ENCODE measurements at places on chromosomes 1 and 21.

DNA sequence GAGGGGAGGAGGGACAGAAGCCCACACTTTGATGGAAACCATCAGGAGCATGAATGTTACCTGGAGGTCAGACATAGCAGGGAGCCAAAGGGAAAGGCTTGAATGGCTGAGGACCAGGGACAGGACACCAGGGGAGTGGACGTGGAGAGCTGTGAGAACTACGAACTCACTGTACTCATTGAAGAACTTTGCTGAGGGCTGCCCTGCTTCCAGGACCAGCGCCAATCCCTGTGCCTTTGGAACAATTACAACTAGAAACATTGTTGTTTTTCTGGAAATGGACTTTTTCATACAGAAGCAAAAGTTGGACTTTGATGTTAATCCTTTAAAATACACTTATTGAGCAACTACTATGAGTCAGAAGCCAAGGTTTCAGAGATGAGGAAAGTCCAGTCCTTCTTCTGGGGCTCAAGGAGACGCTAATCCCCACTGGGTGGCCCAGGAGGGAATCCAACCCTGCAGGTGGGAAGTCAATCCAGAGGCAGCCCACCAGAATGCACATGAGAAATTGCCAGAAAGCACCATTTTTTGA, 12.9 kb downstream of the TSPAN2 start:
- DNase-seq, result no peak

DNA sequence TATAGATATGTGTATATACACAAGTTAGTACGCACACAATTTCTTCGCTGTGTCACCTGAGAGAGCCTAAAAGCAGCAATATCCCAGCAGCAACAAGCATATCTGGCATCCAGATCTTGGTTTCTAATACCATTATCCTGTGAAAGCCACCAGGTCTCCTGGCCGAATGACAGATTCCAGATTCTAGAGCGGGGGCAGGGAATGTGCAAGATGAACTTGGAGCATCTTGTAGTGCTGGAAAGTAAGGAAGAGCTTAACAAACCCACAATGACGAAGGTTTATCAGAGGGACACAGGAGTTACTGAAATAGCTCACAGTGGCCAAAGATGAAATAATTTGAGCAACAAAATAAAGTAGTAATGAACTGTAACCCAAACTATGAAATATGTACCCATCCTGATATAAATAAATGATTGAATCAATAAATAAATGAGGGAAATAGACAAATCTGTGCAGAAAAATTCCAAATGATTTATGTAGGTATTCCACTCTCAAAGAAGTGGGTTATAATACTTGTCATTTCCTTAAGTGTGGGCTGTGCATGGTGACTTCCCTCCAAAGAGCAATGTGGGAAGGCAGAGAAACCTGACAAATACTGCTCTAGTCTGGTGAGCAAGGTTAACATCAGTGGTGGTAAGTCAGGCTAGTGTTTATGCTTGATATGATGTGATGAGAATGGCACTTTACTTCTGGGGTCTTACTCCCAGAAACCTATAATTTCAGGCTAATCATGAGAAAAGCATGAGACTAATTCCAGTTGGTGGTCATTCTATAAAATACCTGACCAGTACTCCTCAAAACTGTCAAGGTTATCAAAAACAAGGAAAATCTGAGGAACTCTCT, 67.9 kb downstream of the LRRC8D start:
- no peak for DNase-seq

DNA sequence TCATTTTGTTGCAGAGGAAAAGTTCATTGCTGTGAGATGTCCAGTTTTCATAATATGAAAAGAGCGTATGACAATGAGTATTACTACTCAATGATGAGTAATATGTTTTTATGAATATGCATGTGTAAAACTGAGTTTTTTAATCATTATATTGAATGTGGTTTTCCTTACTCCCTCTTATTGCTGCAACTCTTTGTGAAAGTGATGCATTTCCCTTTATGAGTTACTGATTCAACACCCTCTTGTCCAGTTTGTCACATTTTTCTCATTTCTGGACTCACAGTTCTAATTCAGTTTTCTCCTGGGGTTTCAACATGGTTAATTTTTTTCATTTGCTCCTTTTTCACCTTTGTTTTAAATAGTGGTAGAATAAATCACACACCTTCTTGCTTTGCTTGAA, 35.2 kb upstream of the KCNJ15 start:
- DNase-seq, result no peak

GRCh38 chr1:46466477-46467182, 23.0 kb upstream of the DMBX1 start:
- DNase-seq, result no peak

- DNase-seq, result no peak
These were observed 14.5 kb downstream of the RHOU start for GRCh38 chr1:228749765-228750164.

- no peak for DNase-seq
These were observed 78.2 kb downstream of the RNF220 start for GRCh38 chr1:44483089-44483874.

DNA sequence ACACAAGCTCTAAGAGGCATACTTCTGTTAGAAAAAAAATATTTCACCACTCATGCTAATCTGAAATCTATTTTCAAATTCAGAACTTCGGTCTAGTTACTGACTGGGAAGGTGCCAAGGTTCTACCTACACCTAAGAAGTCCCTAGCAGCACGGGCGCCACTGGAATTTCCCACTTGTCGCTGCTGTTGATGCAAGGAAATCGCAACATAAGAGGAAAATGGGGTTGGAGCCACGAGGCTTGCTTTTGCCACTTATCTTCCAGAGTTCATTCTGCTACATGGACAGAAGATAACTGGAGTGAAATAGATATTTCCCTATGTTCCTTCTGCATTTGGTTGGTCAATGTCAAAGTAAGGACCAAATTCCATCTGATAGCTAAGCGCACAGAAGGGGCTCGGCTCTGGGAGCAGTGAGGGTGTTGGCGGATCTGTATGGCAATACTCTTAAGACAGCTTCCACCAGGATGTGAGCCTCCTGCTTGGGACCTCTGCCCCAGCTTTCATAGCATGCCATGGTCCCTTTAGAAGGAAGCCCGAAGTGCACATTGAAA, 47.2 kb downstream of the RCAN1 start:
- no peak for DNase-seq

DNA sequence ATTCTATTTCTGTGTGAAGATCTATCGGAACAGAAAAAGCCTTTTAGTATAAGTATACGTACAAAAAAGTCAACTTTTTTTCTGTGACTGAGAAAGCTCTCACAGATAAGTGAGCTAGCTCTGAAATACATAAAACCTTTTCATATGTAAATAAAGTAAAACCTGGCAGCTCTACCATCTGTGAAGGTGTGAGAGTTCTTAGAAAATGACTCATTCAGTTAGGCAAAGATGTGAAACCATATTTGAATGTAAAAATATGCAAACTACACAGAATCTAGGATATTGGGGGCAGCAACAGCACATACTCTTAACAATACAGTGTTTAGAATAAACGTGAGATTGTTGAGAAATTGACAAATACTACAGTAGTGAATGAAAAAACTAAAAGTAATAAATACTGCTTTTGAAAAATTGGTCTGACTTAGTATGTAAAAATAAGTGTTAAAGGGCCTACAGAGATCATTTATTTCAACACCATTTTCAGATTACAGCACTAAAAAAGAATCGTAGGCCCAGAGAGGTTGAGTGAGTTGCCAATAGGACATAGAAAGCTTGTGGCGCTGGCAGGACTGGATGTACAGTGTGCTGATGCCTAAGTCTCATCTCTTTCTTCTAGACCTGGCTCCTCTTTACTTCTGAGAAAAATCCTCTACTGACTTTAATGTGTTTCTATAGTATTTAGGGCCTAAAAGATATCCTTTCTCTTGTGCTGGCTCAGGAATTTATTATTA, 19.8 kb downstream of the ATP6V1G3 start:
- no peak for DNase-seq

GRCh38 chr1:200146100-200146499, 118.6 kb downstream of the NR5A2 start:
- DNase-seq, result no peak

DNA sequence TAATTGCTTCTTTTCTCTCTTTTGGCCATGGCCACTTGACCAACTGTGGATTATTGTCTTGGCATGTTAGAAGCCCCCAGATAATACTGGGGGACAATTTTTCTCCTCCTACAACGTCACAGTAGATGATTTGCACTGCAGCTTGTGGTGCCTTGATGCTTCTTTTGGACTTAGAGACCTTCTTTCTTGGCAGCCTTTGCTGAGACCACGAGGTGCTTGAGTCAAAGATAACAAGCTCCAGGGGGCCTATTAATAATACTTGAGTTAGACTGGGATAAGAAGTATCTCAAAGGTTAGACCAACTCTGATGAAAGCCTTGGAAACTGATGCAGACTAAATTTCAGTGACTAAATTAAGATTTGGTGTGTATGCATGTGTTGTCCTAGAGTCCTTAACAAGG, 3.2 kb downstream of the PPP1R12B start:
- DNase-seq, result no peak

- DNase-seq, result no peak
These were observed 115.7 kb downstream of the FASLG start for GRCh38 chr1:172774561-172774960.

Data from GDM1 (cell line).